ENCODE measurements at places on chromosomes 2 and 18.

- DNase-seq: peak; percentile 43
Observed at GRCh38 chr18:6605115-6605869, 124.2 kb upstream of the ARHGAP28 start.

DNA sequence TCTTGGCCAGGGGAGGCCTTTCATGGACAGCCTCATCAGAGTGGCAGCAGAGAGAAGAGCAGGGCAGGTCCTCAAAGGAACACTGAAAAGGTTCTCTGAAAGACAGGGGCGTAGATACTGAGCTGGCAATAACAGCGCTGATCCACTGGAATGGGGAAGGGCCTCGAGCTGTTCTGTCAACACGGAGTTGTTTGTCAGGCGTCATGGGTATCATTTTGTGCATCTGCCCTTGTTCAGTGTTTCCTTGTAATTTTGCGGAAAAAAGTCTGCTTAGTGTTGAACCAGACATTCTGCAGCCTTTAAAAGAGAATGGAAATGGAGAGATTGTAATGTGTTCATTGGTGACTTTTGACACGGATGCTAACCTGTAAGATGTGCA lies 21.5 kb downstream of the AGAP1 start:
- DNase-seq: no peak

DNA sequence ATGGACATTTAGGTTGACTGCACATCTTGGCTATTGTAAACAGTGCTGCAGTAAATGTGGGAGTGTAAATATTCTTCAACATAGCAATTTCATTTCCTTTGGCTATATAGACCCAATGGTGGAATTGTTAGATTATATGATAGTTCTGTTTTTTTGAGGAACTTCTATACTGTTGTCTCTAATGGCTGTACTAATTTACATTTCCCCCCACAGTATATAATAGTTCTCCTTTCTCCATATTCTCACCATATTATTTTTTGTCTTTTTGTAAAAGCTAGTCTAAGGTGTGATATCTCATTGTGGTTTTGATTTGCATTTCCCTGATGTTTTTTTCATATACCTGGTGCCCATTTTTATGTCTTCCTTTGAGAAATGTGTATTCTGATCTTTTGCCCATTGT lies 13.0 kb downstream of the EIF5B start:
- DNase-seq: no peak

- DNase-seq: no peak
Observed at GRCh38 chr2:121247971-121248370, 37.0 kb downstream of the TFCP2L1 start.

DNA sequence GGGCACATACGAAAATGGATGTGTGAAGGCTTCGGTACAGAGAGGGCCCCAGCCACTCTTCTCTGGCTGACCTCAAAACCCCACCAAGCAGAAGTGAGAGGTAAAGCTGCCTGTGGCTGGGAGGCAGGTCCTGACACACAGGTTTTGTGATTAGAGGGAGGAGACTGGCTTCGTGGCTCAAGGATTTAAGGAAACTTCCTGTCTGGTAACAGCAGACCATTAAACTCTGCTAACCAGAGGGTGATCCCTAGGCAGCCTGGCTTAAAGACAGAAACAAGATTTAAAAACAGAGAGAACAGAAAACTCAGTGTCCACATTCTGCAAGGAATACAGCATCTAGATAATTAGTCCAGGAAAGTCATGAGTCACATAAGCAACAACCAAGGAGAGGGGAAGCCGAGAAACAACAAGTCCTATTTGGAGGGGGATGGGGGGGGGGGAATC lies 101.9 kb downstream of the NFATC1 start:
- no peak for DNase-seq
